ENCODE measurements at places on chromosomes 3 and 15. TPM values are rescaled to one million over a fixed set of nuclear protein-coding genes. Genes with fewer than 3 reads are reported as not detected.

Gene HIGD2B
- 0.41 TPM for total RNA-seq

Gene SLC41A3
- 32.5 TPM for total RNA-seq

Gene FANCD2
- total RNA-seq = 28.3 TPM

Gene MYEF2
- total RNA-seq = 18.9 TPM

Gene GOLGA8G
- not detected for total RNA-seq

Gene TM6SF1
- 0.50 TPM for total RNA-seq

Gene TYRO3
- total RNA-seq = 0.17 TPM

DNA sequence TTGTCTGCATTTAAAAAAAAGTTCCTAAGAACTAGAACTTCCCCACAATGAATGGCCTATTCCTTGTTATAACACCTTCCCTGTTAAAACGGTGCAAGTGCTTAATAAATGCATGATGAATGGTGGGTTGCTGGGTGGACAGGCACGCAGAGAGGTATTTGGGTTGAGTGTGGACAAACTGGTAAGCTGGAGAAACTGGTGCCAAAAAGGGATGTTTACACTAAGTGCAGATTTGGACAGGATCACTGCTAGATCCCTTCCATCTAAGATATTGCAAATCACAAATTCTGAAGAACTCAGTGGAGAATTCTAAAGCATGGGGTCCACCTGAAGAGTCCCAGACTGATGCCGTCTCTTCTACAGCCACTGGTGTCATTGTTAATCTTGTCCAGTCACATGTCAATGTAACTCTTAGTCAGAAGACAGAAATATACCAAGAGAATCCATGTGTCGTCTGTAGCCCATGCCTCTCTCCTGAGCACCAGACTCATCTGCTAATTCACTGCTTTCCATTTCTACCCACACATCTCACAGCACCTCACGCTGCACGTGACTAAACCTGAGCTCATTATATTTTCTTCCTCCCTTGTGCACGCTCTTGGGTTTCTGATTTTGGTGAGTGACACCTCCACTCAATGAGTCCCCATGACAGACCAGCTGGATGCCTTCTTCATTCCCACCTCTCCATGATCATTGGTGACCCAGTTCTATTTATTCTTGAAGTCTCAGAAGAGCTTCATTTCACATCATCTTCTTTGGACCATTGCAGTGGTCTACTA, 328.9 kb downstream of the THSD4 start:
- H3K36me3 ChIP-seq = no peaks in the 10 kb centered on the region
- H3K27ac ChIP-seq = no peak overlapping the region
- no peaks in the 10 kb centered on the region for H3K4me1 ChIP-seq
- H3K27me3 ChIP-seq = no peaks in the 10 kb centered on the region
- DNase-seq = no peak

- H3K4me3 ChIP-seq = no peak overlapping the region
- no peaks in the 10 kb centered on the region for H3K36me3 ChIP-seq
These were observed 398.1 kb downstream of the NSUN3 start for GRCh38 chr3:94460931-94461330.

DNA sequence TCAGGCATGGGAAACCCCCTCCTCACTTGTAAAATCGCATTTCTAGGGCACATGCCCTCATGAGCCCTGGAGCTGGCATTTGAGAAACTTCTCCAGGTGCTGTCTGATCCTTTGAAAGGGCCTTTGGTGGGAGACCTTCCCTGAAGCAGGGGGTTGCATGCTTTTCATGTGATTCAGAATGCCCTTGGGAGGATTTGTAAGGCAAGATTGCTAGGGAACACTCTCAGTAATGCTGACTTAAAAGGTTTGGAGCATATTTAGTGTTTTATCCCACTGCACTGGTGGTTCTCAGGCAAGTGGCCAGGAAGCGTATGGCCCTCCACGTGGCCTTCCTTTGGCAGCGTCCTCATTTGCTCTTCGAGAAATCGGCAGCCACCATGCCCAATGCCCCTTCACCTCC, 164.1 kb downstream of the ARRDC4 start:
- no peaks in the 10 kb centered on the region for H3K4me1 ChIP-seq
- H3K27ac ChIP-seq = no peak overlapping the region
- no peak overlapping the region for H3K4me3 ChIP-seq
- no peaks in the 10 kb centered on the region for H3K27me3 ChIP-seq
- no peaks in the 10 kb centered on the region for H3K36me3 ChIP-seq

DNA sequence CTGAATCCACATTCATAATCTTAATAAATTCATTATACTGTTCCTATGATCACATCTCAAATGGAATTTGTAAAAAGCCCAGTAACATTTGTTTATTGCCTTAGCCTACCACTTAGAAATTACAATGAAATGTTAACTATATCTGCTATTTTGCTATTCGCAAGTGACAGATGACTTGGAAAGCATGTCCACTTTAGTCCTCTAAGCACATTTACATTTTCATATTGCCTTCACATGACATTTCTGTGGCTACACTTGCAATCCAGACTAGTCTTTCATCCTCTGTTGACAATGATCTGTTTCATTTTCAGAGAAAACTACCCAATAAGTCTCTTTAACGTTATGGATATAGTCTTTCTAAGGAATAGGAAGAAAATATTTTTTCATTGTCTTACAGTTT, 741.8 kb downstream of the FHIT start:
- H3K36me3 ChIP-seq = no peaks in the 10 kb centered on the region
- DNase-seq = no peak
- H3K27ac ChIP-seq = no peak overlapping the region
- H3K27me3 ChIP-seq = no peaks in the 10 kb centered on the region
- H3K4me1 ChIP-seq = no peaks in the 10 kb centered on the region
- no peak overlapping the region for H3K4me3 ChIP-seq

- H3K27ac ChIP-seq = no peak overlapping the region
- no peaks in the 10 kb centered on the region for H3K4me1 ChIP-seq
- no peaks in the 10 kb centered on the region for H3K36me3 ChIP-seq
- no peak overlapping the region for H3K4me3 ChIP-seq
- no peaks in the 10 kb centered on the region for H3K27me3 ChIP-seq
These were observed 41.4 kb upstream of the FEZF2 start for GRCh38 chr3:62414786-62415185.

DNA sequence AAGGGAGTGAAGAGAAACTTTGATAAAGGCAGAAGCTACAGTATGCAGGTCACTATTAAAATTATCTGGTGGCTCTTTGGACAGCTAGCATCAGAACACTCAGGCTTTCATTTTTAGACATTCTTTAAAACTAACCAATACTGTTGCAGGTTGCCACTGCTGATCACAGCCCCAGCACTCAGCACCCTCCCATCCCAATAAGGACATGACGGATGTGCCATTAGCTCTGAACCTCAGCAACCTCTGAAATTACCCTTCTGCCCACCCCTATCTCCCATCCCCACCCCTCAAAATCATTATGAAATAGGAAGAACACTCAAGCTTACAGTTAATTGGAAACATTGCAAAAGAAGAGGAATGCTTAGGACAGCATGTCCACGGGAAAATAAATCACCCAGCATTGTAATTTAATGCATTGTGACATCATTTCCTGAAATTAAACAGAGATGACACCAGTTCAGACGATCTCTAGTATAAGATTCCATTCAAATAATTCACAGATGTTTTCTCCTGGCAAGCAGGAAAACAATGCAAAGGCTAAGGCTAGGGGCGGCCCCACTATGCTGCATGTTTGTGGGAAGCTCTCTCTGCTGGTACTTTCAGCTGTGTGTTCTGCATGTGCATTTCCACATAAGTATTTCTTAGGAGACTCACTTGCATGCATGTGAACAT, 71.6 kb downstream of the MEIS2 start:
- no peaks in the 10 kb centered on the region for H3K27me3 ChIP-seq
- DNase-seq = no peak
- H3K36me3 ChIP-seq = no peaks in the 10 kb centered on the region
- no peaks in the 10 kb centered on the region for H3K4me1 ChIP-seq

GRCh38 chr15:91942720-91943394, 89.3 kb downstream of the SLCO3A1 start:
- H3K4me1 ChIP-seq = peaks cover 48% of the 10 kb centered on the region
- peak overlapping the region; percentile 37 for H3K27ac ChIP-seq
- H3K36me3 ChIP-seq = no peaks in the 10 kb centered on the region
- H3K4me3 ChIP-seq = no peak overlapping the region
- DNase-seq = peak; percentile 60
- H3K27me3 ChIP-seq = no peaks in the 10 kb centered on the region

DNA sequence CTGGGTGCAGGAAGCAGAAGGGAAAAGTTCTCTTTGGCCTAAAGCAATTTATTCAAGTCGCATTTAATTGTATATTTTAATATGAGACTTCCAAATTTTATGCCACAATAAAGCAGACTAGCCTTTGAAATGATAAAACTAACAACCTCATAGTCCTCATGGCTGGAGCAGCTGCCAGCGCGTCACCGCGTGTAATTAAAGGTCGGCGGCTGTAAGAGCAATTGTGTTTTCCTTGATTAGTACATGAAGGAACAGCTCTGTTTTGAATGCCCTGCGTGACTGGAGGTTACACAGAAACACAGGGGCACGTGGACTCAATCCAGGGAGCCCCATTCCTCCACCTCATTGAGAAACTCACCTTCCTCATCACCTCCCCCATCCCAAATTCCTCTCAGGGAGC, 10.1 kb upstream of the LRRC15 start:
- peaks cover 5% of the 10 kb centered on the region for H3K27me3 ChIP-seq
- DNase-seq = no peak
- no peaks in the 10 kb centered on the region for H3K36me3 ChIP-seq
- H3K4me1 ChIP-seq = no peaks in the 10 kb centered on the region

GRCh38 chr15:36608180-36608579, 28.8 kb downstream of the CDIN1 start:
- no peaks in the 10 kb centered on the region for H3K4me1 ChIP-seq
- no peak overlapping the region for H3K4me3 ChIP-seq
- H3K27me3 ChIP-seq = no peaks in the 10 kb centered on the region
- no peak overlapping the region for H3K27ac ChIP-seq
- H3K36me3 ChIP-seq = no peaks in the 10 kb centered on the region

- no peaks in the 10 kb centered on the region for H3K36me3 ChIP-seq
- no peak overlapping the region for H3K27ac ChIP-seq
- DNase-seq = no peak
- no peaks in the 10 kb centered on the region for H3K4me1 ChIP-seq
- H3K4me3 ChIP-seq = no peak overlapping the region
These were observed 89.5 kb downstream of the FGF12 start for GRCh38 chr3:192637803-192638202.

- no peaks in the 10 kb centered on the region for H3K27me3 ChIP-seq
- no peaks in the 10 kb centered on the region for H3K4me1 ChIP-seq
- no peak for DNase-seq
- no peak overlapping the region for H3K4me3 ChIP-seq
These were observed 14.7 kb downstream of the RPUSD3 start for GRCh38 chr3:9828801-9829755.

GRCh38 chr3:187454085-187454815, 86.1 kb downstream of the RTP4 start:
- no peak overlapping the region for H3K27ac ChIP-seq
- DNase-seq = no peak
- H3K4me1 ChIP-seq = no peaks in the 10 kb centered on the region
- H3K36me3 ChIP-seq = no peaks in the 10 kb centered on the region

- peak; percentile 60 for DNase-seq
- H3K27me3 ChIP-seq = no peaks in the 10 kb centered on the region
- H3K4me1 ChIP-seq = no peaks in the 10 kb centered on the region
These were observed 40.8 kb downstream of the ZBTB11 start for GRCh38 chr3:101635954-101636798.

GRCh38 chr3:152139651-152140050, 129.1 kb upstream of the MBNL1 start:
- no peak overlapping the region for H3K27ac ChIP-seq
- no peaks in the 10 kb centered on the region for H3K4me1 ChIP-seq
- H3K27me3 ChIP-seq = no peaks in the 10 kb centered on the region

GRCh38 chr3:154783061-154783460, 297.1 kb upstream of the MME start:
- DNase-seq = no peak
- H3K4me1 ChIP-seq = no peaks in the 10 kb centered on the region
- no peak overlapping the region for H3K4me3 ChIP-seq
- no peak overlapping the region for H3K27ac ChIP-seq
- no peaks in the 10 kb centered on the region for H3K36me3 ChIP-seq

DNA sequence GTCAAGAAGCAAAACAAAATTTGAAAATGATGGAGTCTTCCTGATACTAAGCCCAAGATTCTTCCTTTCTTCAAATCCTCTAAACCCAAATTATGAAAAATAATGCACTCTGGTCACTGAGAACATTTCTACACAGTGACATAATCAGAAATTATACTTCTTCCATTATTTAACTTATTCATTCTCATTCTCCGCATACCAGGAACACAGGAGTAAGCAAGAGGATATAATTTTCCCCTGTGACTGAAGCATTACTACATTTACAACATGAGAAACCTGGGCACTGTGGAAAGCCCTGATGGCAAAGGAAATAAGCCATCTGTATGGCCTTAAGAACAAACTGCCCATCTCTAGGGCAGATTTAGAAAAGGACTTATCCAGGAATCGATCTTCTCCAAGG, 47.0 kb downstream of the EXD1 start:
- no peaks in the 10 kb centered on the region for H3K27me3 ChIP-seq
- no peak for DNase-seq
- H3K36me3 ChIP-seq = no peaks in the 10 kb centered on the region
- H3K27ac ChIP-seq = no peak overlapping the region
- H3K4me3 ChIP-seq = no peak overlapping the region

DNA sequence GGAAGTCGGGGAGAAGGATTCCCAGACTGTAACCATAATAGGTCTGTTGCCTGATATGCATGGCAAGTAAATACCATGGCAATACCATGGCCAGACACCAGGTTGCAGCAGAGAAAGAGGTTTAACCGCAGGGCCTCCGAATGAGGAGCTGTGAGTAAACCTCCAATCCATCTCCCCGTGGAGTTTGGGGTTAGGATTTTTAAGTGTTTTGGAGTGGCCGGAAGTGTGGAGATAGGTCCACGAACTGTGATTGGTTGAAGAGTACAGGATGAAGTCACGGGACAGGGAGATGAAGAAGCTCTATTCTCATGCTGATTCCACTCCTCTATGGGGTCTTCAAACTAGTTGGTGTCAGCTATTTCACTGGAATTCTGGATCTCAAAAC, 127.9 kb downstream of the ST8SIA2 start:
- H3K27ac ChIP-seq = no peak overlapping the region
- H3K36me3 ChIP-seq = no peaks in the 10 kb centered on the region
- no peaks in the 10 kb centered on the region for H3K27me3 ChIP-seq
- H3K4me1 ChIP-seq = no peaks in the 10 kb centered on the region

GRCh38 chr15:68621535-68621934, 42.7 kb downstream of the CORO2B start:
- DNase-seq = no peak
- no peaks in the 10 kb centered on the region for H3K27me3 ChIP-seq
- no peak overlapping the region for H3K4me3 ChIP-seq

- no peak overlapping the region for H3K4me3 ChIP-seq
- H3K27ac ChIP-seq = no peak overlapping the region
- no peaks in the 10 kb centered on the region for H3K4me1 ChIP-seq
- H3K27me3 ChIP-seq = no peaks in the 10 kb centered on the region
These were observed 133.2 kb downstream of the ANXA2 start for GRCh38 chr15:60264566-60264965.

GRCh38 chr3:122476532-122476931, 38.2 kb downstream of the KPNA1 start:
- no peak overlapping the region for H3K27ac ChIP-seq
- H3K4me3 ChIP-seq = no peak overlapping the region
- no peak for DNase-seq
- no peaks in the 10 kb centered on the region for H3K27me3 ChIP-seq
- peaks cover 22% of the 10 kb centered on the region for H3K4me1 ChIP-seq

GRCh38 chr15:79071901-79072300, 18.7 kb downstream of the RASGRF1 start:
- no peak overlapping the region for H3K27ac ChIP-seq
- no peaks in the 10 kb centered on the region for H3K4me1 ChIP-seq
- H3K36me3 ChIP-seq = no peaks in the 10 kb centered on the region
- H3K4me3 ChIP-seq = no peak overlapping the region

- H3K36me3 ChIP-seq = no peaks in the 10 kb centered on the region
- no peak for DNase-seq
- no peak overlapping the region for H3K4me3 ChIP-seq
These were observed 114.3 kb downstream of the DIPK2A start for GRCh38 chr3:144085964-144086363.
